NCI-H1417 treated with DMSO at 0.1 percent for 48 hours (cell line): ENCODE measurements at places on chromosomes 12 and 14.

- DNase-seq, result no peak
Measured at GRCh38 chr12:47097276-47097896, 17.6 kb upstream of the AMIGO2 start.

GRCh38 chr12:81017792-81018191 lies 60.1 kb upstream of the ACSS3 start:
- DNase-seq, result no peak

GRCh38 chr12:51393676-51394545 lies 2.7 kb upstream of the GALNT6 start:
- DNase-seq, result no peak

DNA sequence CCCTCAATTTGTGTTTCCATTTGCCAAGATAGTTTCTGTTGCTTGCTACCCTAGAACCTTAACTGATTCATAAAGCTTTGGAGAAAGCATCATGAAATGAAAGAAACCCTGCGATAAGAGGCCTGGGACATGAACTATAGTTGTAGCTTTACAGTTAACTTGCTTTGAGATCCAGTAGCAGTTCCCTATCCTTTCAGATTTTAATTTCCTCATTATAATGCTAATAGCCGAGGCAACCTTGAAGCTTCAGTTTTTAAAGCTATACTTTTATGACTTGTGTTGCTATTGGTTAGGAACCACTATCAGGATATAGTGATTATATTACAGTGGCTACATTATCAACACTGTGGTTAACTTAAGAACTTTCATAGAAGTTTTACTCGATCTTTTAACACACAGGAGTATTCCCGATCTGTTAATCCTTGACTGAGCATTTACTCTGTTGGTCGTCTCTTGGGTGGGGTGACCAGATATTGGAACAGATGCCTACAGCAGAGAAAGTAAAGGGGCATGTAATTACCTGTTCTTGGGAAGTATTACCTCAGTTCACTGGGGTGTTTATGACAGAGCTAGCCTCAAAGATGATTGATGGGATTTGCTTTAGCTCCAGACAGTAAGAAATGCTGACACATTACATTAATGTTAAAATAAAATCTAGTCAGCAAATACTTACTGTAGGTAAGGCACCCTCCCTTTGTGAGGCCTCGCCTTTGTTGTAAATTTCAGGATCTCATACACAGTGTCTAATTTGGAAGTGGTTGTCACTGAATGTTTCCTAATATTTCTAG lies 86.2 kb upstream of the CSRP2 start:
- DNase-seq, result no peak

- DNase-seq, result no peak
Measured at GRCh38 chr14:81710232-81710845, 176.7 kb upstream of the SEL1L start.
